ENCODE measurements at places on chromosomes 13 and 19.

GRCh38 chr13:111420113-111420876 lies 99.9 kb downstream of the TEX29 start:
- no peak for DNase-seq

DNA sequence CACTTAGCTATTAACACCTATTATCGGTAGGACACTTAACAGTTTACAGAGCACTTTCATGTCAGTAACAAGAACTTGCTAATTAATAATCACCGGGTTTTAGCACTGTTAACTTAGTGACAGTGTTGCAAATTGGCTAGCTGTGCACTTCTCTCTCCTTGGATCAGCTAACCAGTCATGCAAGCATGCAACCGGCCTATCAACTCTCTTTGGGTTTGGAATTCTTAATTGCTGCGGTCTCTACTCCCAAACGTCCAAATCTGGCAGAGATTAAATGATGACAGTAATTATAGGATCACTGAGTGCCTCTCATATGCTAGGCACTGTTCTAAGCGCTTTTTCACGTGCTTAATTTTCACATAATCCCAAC lies 1.2 kb downstream of the EPS15L1 start:
- DNase-seq = no peak

GRCh38 chr13:70188567-70188966 lies 80.3 kb upstream of the KLHL1 start:
- DNase-seq = no peak

- DNase-seq = no peak
Observed at GRCh38 chr13:48018637-48019036, 17.6 kb upstream of the SUCLA2 start.

- DNase-seq = peak; percentile 34
Observed at GRCh38 chr19:38850976-38851621, 1.3 kb upstream of the HNRNPL start.

- no peak for DNase-seq
Observed at GRCh38 chr19:23460656-23461055, 65.4 kb upstream of the ZNF91 start.

GRCh38 chr19:40229484-40229883 lies 3.0 kb upstream of the CCNP start:
- no peak for DNase-seq

DNA sequence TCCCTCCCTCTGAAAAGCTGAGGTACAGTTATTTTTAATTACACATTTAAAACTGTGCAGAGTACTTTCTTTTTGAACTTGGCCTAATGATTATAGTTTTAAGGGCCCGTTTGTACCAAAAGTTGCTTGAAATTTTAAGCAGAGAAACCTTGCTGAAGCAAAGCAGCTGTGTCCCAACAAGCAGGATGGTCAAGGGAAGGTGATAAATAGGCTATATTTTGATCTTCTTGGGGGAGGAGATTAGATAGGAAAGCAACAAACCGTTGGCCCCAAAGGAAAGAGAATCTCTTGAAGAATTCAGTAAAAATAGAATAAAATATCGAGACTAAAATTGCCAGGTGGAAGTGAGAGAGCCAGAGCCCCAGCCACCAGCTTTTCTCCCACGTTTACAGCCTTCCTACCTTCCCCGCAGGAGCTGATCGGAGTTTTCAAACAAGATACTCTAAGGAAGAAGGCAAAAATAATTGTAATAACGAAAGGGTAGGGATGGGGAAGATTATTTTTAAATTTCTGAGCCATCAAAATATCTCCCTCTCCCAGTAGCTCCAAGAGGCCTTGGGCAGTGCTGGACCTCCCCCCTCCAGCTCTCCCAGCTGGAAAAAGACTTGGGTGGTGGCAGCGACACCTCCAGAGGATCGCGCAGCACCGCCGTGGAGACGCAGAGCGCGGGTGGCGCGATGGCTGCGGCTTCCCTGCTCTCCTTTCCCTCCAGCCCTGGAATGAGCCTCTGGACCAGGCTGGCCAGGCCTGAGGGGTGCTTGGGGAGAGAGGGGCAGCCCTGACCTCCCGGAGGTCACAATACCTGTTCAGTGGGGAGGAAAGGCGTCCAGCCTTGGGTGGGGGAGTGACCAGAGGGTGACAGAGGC lies 5.8 kb downstream of the ZIC2 start:
- DNase-seq = no peak

DNA sequence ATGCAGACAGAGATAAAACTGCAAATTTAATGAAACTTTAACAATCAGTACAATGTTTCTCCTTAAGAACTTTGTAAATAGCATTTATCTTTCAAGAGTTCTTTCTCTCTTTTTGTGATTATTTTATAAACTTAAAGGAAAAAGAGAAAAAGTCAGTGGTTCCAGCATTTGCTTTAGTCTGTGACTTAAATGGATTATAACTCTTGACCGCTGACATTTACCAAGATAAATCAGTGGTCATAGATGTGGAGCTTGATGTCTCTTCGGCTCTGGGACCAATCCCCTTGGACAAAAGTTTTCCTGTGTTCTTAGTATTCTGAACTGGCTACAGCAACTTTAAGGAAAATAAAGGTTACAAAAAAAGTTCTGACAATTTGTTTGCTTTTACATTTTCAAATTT lies 162.6 kb downstream of the TM9SF2 start:
- DNase-seq = no peak

DNA sequence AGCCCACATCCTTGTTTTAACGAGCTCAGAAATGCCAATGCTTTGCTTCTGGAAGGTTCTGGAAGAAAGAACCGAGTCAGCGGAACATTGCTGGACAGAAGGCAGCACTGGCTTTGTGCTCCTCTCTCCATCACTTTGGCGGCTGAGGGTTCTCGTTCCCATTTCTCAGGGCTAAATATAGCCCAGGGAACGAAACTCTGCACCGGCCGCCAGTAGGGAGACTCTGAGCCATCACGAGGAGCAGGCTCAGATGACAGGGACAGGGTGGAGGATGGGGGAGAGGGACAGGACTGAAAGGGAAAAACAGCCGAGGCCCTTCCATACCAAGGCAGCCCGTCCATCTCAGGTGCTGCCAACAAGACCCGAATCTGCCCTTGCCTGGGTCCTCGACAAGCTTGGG lies 166.4 kb downstream of the CACNA1A start:
- DNase-seq = no peak

- no peak for DNase-seq
Observed at GRCh38 chr19:38378866-38379265, 4.5 kb downstream of the PSMD8 start.

- DNase-seq = no peak
Observed at GRCh38 chr13:59452189-59452890, 711.4 kb downstream of the DIAPH3 start.

DNA sequence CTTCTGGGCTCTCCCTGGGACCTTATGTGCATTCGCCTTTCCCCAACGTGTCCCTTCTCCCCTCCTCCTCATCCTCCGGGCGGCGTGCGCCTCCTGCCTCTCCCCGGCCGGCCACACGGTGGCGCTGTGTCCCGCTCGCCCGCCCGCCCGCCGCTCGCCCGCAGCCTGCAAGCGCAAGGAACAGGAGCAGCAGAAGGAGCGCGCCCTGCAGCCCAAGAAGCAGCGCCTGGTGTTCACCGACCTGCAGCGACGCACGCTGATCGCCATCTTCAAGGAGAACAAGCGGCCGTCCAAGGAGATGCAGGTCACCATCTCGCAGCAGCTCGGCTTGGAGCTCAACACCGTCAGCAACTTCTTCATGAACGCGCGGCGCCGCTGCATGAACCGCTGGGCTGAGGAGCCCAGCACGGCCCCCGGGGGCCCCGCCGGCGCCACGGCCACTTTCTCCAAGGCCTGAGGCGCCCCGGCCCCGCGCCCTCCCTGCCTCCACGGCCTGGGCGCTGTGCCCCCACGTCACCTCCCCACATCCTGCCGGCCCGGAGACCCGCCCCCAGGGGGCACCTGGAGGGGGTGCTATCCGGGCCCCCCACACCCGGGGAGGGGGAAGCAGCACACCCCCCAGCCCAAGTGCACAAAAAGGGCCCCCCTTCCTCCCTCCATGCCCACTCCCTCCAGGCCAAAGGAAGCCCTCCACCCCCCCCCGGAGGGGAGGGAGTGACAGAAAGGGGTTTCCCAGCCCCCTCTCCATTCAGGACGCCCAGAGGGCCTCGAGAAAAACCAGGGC lies 21.9 kb downstream of the ONECUT3 start:
- no peak for DNase-seq

- no peak for DNase-seq
Observed at GRCh38 chr19:42538841-42539709, 10.8 kb upstream of the CEACAM1 start.

DNA sequence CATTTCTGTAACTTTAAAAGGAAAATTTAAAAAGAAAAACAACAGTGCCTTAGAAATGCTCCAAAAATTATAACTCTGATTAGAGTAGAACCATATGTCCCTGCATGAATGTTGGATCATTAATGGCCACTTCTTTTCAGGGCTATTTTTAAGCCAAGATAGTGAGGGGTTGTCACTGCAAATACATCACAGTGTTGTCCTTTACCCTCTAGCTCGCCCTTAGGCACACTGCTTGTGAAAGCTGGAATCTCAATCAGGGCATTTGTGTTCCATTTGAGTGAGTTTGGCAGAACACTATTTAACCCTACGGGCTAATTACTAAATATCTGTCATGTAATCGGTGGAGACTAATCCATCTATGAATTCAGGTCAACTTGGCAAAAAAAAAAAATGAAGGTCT lies 212.2 kb downstream of the NHLRC3 start:
- no peak for DNase-seq

DNA sequence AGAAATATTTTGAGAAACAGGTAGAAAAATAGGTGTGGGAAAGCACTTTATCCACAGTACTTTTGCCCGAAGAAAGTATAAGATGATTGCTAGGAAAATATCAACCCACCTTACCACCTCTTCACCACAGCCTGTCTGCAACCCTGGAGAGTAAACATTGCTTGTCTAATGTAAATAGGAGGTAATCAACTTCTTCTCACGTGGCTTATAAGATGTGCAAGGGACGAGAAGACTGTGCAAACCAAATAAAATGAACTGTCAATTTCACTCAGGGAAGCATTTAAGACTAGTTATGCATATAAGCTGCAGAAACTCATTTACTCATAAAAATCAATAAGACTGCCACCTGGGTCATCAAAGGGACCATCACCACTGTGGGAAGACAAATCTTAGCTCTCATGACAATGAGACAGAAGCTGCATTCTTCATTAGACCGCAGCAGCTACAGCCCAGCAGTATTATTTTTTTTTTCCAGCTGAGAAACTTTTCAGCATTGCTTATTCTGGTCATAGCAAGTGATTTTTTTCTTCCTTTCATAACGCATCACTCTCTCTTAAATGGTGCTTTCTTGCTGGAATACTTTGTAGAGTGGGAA lies 807.7 kb upstream of the GPC6 start:
- no peak for DNase-seq

- DNase-seq = no peak
Observed at GRCh38 chr13:99926014-99926731, 45.4 kb downstream of the ZIC5 start.

DNA sequence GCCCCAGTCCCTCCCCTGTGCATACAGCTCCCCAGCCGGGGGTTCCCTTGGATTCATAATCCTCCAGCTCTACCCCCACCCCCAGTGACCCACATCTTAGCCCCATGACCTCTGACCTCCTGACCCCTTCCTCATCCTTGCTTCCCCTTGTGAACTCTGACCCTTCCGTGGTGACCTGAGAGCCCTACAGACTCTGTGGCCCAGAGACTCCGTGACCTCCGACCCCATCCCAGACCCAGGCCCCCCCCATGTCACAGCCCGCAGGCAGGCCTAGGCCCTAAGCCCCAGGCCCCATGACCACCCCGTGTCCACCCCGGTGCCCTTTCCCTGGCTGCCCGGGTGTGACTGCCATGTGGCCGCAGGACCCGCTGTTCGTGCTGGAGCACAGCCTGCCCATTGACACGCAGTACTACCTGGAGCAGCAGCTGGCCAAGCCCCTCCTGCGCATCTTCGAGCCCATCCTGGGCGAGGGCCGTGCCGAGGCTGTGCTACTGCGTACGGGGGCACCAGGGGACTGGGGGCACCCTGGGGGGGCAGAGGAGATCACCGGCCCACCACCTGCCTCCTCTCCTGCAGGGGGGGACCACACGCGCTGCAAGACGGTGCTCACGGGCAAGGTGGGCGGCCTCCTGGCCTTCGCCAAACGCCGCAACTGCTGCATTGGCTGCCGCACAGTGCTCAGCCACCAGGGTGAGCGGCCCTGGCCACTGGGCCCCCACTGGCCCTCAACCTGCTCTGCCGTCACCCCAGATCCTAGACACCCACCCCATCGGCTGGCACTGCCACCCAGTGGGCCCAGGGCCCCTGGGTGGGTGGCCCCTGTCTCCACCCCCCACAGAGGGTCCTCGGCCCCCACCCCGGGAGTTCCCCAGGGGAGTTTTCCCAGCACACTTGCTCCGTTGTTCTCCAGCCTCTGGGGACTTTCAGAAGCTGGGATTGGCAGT lies 2.4 kb upstream of the SPIB start:
- no peak for DNase-seq

DNA sequence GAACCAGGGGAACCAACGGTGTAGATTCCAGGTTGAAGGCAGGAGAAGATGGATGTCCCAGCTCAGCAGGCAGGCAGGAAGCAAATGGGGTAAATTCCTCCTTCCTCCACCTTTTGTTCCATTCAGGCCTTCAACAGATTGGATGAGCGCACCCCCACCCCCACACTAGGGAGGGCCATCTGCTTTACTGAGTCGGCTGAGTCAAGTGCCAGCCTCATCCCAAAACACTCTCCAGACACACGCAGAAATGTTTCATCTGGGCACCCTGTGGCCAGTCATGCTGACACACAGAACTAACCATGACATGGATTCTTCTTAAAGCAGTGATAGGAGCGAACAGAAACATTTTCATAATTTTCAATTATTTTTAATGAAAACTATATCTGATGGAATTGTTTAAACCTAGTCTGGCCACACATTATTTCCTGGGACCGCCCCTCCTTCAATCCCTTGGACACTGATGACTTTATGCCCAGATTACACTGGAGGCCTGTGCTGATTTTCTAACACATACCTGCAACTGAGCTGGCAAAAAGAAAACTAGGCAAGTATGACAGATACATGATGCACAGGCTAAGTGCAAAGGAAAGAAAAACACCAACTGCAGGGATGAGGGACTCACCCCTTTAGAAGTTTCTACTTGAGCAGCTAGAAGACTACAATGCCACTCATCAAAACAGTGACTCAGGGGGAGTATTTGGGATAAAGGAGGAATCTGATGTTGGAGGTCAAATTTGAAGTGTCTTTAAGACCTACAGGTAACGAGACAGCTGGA lies 154.2 kb downstream of the TNFRSF19 start:
- no peak for DNase-seq

DNA sequence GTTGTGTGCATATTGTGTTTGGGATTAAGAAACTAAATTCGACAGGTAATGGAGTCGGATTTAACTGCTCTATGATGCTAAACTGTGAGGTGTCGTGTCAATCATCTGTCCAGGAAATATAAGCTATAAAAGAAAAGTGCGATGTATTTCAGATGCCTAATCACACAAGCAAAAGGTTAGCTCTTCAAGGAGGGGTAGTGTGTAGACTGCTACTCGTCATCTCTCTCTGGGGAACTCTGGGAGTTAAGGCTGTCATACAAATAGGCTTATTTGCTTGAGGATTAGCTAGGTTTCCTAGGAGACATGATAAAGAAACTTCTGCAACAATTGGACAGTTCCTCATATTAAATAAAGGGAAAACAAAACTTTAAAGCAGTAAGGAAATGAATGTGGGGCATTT lies 462.1 kb downstream of the OLFM4 start:
- DNase-seq = no peak

GRCh38 chr19:38003438-38004185 lies 96.6 kb downstream of the SIPA1L3 start:
- DNase-seq = peak; percentile 8
